ENCODE measurements at places on chromosomes 3 and 15.

DNA sequence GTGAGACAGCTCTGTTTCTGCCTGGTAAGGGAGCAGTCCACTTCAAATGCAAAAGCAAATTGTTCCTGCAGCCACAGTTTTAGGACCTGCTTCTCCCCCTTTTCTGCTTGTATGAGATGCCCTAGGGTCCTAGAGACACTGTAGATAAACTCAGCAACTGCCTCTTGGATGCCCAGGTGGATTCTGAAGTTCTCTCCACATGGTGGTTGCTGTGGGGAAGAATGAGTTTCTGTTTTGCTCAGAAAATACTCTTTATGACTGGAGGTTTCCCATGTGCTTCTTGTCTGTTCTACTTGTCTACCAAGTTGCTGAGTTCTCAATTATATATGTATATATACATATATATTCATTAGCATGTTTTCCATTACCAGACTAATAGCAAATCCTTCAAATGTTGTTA is 5.6 kb upstream of the ZNF80 start:
- no peak for DNase-seq

DNA sequence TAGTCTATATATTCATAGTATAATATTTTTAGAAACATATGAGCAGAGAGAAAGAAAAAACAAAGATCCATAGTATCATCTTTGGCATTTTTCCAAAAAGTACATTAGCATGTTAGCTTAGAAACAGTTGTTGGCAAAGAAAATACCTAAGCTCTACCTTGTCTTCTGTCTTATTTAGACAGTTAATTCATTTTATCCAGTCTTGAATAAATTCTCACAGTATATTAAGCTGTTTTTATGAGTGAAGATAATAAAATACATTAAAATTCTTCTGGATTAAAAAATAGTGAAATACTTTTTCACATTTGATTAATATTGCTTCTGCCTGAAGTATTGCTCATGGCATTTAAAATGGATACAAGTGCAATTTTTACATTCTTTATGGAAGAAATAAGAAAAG is 145.2 kb downstream of the ZIC1 start:
- peak; percentile 2 for DNase-seq

GRCh38 chr3:4938281-4938982 is 40.8 kb upstream of the BHLHE40 start:
- DNase-seq: no peak

DNA sequence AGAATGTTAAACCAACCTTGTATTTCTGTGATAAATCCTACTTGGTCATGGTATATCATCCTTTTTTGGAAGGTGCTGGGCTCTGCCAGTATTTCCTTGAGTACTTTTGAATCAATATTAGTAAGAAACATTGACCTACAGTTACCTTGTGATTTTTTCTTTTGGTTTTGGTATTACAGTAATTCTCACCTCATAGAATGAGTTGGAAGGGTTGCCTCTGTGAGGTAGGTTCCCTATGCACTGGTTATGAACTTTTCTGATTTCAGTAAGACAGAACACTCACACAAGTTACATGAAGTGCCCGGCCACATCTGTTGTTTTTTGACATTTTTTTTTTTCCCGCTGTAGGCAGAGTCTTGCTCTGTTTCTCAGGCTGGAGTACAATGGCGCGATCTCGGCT is 20.0 kb downstream of the PCCB start:
- DNase-seq: no peak

GRCh38 chr3:170096342-170096741 is 58.5 kb downstream of the GPR160 start:
- no peak for DNase-seq

- no peak for DNase-seq
Observed at GRCh38 chr3:4019501-4019900, 220.3 kb downstream of the LRRN1 start.

DNA sequence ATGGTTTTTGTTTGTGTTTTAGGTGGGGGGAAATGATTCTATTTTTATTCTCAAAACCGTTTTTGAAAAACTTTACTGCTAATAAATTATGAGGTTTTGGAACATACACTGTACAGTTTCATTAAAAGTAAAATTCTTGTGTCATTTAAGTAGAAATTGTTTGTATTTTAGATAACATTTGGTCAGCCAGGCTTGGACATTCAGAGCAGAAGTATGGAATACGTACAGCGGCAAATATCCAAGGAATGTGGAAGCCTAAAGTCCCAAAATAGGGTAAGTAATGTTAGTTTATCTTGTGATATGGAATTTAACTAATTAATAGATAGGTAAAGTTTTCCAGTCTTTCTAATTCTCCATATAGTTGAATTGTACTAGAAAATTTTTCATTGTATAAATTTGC is 96.6 kb downstream of the SPRED1 start:
- DNase-seq: peak; percentile 24

GRCh38 chr15:78224023-78224411 is 10.3 kb downstream of the ACSBG1 start:
- no peak for DNase-seq

DNA sequence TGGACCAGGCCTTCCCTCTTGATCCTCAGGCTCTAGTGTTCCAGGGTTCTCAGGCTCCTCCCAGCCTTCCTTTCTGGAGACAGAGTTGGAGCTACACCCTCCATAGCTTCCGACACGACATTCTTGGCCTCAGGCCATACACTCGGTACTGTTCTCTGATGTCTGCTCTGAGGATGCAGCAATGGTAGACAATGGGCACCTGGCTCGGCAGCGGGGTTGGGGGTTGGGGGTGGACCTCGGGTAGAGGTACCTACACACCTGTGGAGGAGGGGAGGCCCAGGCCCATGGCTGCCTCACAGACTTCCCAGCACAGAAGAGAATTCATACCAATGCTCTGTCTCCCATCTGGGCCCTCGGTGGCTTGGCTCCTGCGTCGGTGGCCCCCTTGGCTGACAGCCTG is 21.4 kb downstream of the CCDC13 start:
- DNase-seq: peak; percentile 55

- no peak for DNase-seq
Observed at GRCh38 chr15:59249816-59250215, 43.2 kb downstream of the LDHAL6B start.

GRCh38 chr3:49869525-49870126 is at the start of gene CAMKV:
CAMKV (minus strand) TSS chr3:49869906; CDS start chr3:49862388, 7,518 bp downstream.
- DNase-seq: no peak
